ENCODE measurements at places on chromosomes 16 and 17. TPM values are rescaled to one million over a fixed set of nuclear protein-coding genes. Genes with fewer than 3 reads are reported as not detected.

The MT1H gene
- total RNA-seq: not detected

The KRT28 gene
- total RNA-seq: not detected

The ZNF768 gene
- 17.1 TPM for total RNA-seq

The ASIC2 gene
- not detected for total RNA-seq

The TMEM238L gene
- total RNA-seq: not detected

The PRR11 gene
- 51.5 TPM for total RNA-seq

The MT2A gene
- total RNA-seq: 878 TPM

The SPOP gene
- 59.6 TPM for total RNA-seq

The NXN gene
- 0.48 TPM for total RNA-seq

The CCL7 gene
- not detected for total RNA-seq

The KRTAP3-1 gene
- total RNA-seq: not detected

The SPATA22 gene
- not detected for total RNA-seq

The TMEM186 gene
- 15.6 TPM for total RNA-seq

The SLC16A11 gene
- 0.37 TPM for total RNA-seq

The CRYM gene
- not detected for total RNA-seq

The RNF157 gene
- total RNA-seq: 34.3 TPM

The DNAI2 gene
- total RNA-seq: 0.55 TPM

The KRT32 gene
- total RNA-seq: not detected

The KRT9 gene
- total RNA-seq: not detected

The STX1B gene
- 0.57 TPM for total RNA-seq

The UBALD1 gene
- 25.0 TPM for total RNA-seq

The CMTM2 gene
- total RNA-seq: 0.30 TPM

The STH gene
- total RNA-seq: not detected

The HAGHL gene
- 18.5 TPM for total RNA-seq

The CLTC gene
- total RNA-seq: 188 TPM

The ACSM5 gene
- not detected for total RNA-seq

The FBRS gene
- total RNA-seq: 107 TPM

The HLF gene
- 4.5 TPM for total RNA-seq

The RGS9 gene
- 16.3 TPM for total RNA-seq

The MYH1 gene
- total RNA-seq: not detected

The TNFRSF12A gene
- 11.6 TPM for total RNA-seq

The CSF3 gene
- not detected for total RNA-seq

The ELAC2 gene
- total RNA-seq: 80.7 TPM

The IRX5 gene
- total RNA-seq: 0.57 TPM

The KCTD19 gene
- total RNA-seq: 0.87 TPM

The MYO15B gene
- total RNA-seq: 33.9 TPM

The KRTAP16-1 gene
- total RNA-seq: not detected

The LUC7L gene
- 91.0 TPM for total RNA-seq

The TNFRSF17 gene
- total RNA-seq: not detected
